ENCODE measurements at places on chromosomes 4 and X. TPM values are rescaled to one million over a fixed set of nuclear protein-coding genes. Genes with fewer than 3 reads are reported as not detected.
A peak's percentile ranks its signal among the peaks of the same experiment; 100 is the strongest.

DNA sequence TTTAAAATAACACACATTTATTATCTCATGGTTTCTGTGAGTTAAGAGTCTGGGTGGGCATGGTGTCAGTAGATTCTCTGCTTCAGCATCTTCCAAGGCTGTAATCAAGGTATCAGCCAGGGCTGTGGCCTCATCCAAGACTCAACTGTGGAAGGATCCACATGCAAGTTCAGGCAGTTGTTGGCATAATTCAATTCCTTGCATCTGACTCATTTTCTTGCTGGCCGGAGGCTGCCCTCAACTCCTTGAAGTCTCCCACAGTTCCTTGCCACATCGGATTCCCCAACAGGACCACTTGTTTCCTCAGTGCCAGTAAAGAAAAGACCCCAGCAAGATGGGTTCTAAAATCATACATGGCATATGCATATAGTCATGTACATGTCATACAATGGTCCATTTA is 93.4 kb downstream of the NPNT start:
- H3K27me3 ChIP-seq, result no peaks in the 10 kb centered on the region
- no peaks in the 10 kb centered on the region for H3K36me3 ChIP-seq
- no peak for DNase-seq

Gene MUC7
- total RNA-seq, result not detected

Gene RASL11B
- 0.41 TPM for total RNA-seq

Gene SLC49A3
- total RNA-seq, result 31.5 TPM

Gene SPOCK3
- 0.74 TPM for total RNA-seq

DNA sequence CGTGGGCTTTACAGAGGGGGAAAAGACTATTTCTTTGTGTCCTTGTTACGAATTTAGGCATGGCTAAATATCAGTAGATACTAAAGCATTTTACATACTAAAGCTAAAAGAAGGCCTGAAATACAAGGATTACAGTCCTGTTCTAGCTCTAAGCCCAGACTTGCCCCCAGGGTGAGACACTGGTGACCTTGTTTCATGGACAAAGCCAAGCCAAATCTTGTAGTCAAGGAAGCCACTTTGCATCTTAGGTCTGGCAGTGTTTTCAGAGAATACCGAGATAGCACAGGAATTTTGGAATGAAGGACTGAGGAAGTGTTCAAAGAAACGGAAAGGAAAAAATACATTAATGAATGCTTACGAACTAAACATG is 733 bp upstream of the G3BP2 start:
- H3K27ac ChIP-seq, result peak overlapping the region; percentile 97
- no peaks in the 10 kb centered on the region for H3K27me3 ChIP-seq
- peaks cover 37% of the 10 kb centered on the region for H3K4me1 ChIP-seq
- H3K36me3 ChIP-seq, result no peaks in the 10 kb centered on the region
- DNase-seq, result no peak

DNA sequence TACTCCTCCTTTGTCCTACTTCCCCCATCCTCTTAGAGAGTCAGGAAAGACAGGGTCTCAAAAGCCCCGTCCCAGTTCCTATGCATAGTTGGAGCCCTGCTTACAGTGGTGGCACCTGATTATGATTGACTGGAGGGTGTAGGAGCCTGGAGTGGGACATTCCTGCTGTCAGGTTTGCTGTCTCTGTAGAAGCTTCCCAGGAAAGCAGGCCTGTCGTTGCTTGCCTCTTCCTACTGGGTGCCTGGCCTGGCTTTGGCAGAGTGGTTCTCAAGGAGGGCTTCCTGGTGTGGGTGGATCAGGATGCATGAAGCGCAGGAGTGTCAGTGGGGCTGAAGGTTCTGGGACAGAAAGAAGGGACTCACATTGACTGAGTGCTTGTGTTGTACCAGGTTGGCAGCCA is 4.8 kb downstream of the MAGED2 start:
- no peak overlapping the region for H3K27ac ChIP-seq
- no peak for DNase-seq
- peaks cover 60% of the 10 kb centered on the region for H3K36me3 ChIP-seq
- H3K27me3 ChIP-seq, result no peaks in the 10 kb centered on the region

Gene RS1
- total RNA-seq, result 3.9 TPM

GRCh38 chrX:93649381-93649780 is 24.0 kb downstream of the NAP1L3 start:
- no peak for DNase-seq
- H3K4me3 ChIP-seq, result no peak overlapping the region
- H3K36me3 ChIP-seq, result no peaks in the 10 kb centered on the region
- no peaks in the 10 kb centered on the region for H3K27me3 ChIP-seq
- no peaks in the 10 kb centered on the region for H3K4me1 ChIP-seq

GRCh38 chr4:26055855-26056254 is 141.8 kb downstream of the SMIM20 start:
- no peak for DNase-seq
- no peaks in the 10 kb centered on the region for H3K27me3 ChIP-seq
- H3K4me3 ChIP-seq, result no peak overlapping the region

GRCh38 chr4:1775731-1776500 is 17.2 kb upstream of the FGFR3 start:
- H3K4me1 ChIP-seq, result peaks cover 14% of the 10 kb centered on the region
- no peak for DNase-seq
- H3K4me3 ChIP-seq, result no peak overlapping the region
- peaks cover 7% of the 10 kb centered on the region for H3K27me3 ChIP-seq

DNA sequence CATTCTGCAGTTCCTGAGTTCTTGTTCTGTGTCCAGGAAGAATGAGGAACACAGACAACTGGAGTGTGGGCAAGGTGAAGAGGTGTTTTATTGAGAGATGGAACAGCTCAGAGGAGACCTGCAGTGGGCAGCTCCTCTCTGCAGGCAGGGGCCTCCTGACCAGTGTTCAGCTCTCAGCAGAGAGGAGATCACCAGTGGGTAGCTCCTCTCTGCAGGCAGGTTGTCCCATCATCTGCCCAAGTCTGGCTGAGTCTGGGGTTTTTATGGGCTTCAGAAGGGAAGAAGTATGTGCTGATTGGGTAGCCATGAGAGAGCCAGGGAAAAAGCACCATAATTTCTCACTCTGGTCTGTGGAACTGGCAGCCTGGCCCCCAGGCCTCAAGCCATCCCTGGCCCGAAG is 56.0 kb upstream of the RASGEF1B start:
- no peaks in the 10 kb centered on the region for H3K4me1 ChIP-seq
- no peak overlapping the region for H3K27ac ChIP-seq
- no peak overlapping the region for H3K4me3 ChIP-seq
- H3K36me3 ChIP-seq, result no peaks in the 10 kb centered on the region
- no peaks in the 10 kb centered on the region for H3K27me3 ChIP-seq

Gene AMBN
- not detected for total RNA-seq

- no peak for DNase-seq
- no peak overlapping the region for H3K4me3 ChIP-seq
- H3K27ac ChIP-seq, result peak overlapping the region; percentile 57
- H3K36me3 ChIP-seq, result no peaks in the 10 kb centered on the region
- peaks cover 52% of the 10 kb centered on the region for H3K4me1 ChIP-seq
- no peaks in the 10 kb centered on the region for H3K27me3 ChIP-seq
Measured at GRCh38 chr4:37990731-37991245, 30.6 kb downstream of the PTTG2 start.

DNA sequence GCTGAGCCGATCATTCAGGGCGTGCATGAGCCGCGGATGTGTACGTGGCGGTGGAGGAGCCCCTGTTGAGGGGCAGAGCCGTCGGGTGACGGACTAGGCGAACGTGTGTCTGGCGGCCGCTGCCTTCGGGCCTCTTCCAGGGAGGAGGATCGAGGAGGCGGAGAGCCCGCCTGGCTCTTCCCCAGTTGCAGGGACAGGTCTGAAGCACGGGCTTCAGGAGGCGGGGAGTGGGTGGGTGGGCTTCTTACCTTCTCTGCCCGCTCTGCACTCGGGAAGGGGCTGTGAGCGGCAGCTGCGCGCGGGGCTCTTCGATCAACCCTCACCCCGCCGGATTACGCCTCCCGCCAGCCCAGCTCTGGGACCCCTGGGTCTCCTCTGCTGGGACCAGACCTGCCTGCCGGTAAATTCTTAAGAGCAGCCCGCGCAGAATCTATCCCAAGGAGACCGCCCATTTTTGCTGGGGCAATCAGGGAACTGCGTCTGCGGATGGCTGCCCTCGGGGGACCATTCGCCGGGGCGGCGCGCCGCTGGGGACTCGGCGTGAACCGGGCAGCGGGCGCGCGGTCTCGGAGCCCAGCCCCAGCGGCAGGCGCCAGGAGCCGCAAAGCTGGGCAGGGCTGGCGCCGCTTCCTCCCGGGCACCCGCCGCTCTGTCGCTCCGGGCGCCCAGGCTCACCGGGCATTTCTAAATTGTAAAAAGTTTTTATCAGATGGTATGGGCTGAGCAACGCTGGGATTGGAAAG is 4.9 kb downstream of the PLAC8 start:
- H3K27ac ChIP-seq, result peak overlapping the region; percentile 84
- peaks cover 5% of the 10 kb centered on the region for H3K36me3 ChIP-seq
- H3K27me3 ChIP-seq, result no peaks in the 10 kb centered on the region
- peaks cover 10% of the 10 kb centered on the region for H3K4me1 ChIP-seq
- DNase-seq, result peak; percentile 66
- H3K4me3 ChIP-seq, result peak overlapping the region; percentile 65
